Nucleus accumbens (tissue), 56 donors: ENCODE measurements at places on chromosomes 2 and 18.

DNA sequence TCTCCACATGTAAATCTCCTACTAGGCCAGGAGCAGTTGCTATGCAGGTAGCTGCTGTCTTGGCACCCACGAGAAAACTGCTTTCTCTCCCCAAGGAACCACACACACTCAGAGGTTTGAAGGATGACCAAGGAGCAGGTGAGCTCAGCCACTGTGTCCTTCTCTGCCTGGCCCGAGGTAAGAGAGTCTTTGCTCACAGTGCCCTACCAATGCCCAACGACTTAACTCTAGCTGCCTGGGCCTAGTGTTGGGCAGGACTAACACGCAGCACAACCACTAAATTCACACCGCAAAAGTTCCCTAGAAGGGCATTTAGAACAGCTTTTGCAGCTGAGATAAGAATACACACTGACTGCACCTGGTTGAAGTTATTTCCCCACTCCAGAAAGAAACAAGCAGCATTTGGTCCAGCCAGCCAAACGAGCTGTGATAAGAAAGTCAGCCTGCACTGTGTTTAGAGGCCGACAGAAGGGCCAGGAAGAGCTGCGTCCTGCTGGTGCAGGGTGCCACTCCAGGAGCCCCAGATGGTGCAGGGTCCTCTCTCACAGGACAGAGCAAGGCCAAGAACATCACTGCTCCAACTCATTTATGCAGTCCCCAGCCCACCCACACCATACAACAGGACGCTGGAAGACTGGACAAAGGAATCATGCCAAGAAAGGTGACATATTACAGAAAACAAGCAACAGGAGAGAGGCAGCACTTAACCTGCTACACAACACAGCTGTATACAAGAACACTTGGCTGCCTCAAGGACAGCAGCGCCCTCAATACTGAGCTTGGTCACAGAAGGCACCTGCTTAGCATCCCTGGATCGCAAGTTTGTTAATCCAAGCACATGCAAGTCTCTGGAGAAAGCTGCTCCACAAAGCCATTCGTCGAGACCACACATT, 12.5 kb downstream of the HDLBP start:
- no peak for DNase-seq

DNA sequence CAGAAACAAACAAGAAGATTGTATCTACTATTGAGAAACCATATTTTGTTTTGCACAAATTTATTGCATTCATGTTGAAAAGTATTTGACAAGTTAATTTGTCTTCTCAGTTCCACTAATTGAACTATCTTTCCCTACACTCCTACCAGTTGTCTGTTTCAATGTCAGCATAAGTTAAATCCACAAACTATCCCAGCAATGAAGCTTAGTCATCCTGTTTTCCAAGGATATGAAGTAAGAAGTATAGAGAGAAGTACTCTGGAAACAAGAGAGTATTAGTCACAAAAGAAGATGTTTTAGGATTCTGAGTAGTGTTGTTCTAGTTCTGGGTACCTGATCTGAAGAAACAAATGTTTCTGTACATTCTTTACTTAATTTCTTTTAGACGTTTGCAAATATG, 261.6 kb upstream of the ZNF804A start:
- no peak for DNase-seq

GRCh38 chr2:1730015-1730927, 14.0 kb downstream of the PXDN start:
- DNase-seq = no peak

DNA sequence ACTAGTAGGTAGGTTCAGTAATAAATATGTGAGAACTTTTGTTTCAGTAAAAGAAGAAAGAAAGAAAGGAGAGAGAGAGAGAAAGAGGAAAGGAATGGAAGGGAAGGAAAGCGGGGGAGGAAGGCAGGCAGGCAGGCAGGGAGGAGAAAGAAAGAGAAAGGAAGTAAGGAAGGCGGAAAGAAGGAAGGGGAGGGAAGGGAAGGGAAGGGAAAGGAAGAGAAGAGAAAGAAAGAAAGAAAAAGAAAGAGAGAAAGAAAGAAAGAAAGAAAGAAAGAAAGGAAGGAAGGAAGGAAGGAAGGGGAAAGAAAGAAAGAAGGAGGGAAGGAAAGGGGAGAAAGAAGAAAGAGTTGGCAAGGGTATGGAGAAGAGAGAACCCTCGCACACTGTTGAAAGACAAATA, 67.6 kb downstream of the CD226 start:
- no peak for DNase-seq

- no peak for DNase-seq
Measured at GRCh38 chr2:3434654-3435053, 55.2 kb downstream of the TRAPPC12 start.
